ENCODE measurements at places on chromosomes 3 and 15.

DNA sequence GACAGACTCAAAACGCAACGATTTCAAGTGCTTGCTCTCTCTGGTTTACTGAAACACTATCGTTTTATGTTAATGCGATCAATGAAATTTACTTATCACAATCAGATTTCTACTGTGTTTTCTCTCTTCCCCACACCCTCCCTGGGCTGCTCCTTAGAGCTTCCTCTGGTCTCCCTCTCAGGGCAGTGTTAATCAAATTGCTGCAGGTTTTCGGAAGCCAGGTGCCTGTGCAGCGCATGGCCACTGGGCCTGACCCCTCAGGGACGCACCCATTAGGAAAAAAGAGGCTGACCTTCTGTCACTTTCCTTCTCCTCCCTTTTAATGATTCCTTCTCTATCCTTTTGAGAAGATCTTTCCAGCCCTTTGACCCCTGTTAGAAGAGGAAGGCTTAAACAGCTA is 134.5 kb upstream of the ONECUT1 start:
- DNase-seq = no peak

GRCh38 chr3:29609328-29609811 is 328.5 kb downstream of the RBMS3 start:
- DNase-seq = no peak

DNA sequence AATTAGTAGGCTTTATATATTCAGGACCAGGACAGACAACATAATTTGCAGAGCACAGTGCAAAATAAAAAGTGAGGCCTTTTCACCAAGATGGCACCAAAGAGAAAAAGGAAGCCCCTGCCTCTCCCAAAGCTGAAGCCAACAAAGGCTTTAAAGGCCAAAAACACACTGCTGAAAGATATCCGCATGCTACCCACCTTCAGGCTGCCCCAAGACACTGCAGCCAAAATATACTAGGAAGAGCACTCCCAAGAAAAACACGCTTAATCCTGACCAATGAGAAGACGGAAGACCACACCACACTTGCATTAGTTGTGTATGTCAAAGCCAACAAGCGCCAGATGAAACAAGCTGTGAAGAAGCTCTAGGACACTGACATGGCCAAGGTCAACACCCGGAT is 38.0 kb downstream of the PIK3CB start:
- DNase-seq = no peak

GRCh38 chr15:92921215-92922131 is 21.3 kb downstream of the CHD2 start:
- DNase-seq = no peak

DNA sequence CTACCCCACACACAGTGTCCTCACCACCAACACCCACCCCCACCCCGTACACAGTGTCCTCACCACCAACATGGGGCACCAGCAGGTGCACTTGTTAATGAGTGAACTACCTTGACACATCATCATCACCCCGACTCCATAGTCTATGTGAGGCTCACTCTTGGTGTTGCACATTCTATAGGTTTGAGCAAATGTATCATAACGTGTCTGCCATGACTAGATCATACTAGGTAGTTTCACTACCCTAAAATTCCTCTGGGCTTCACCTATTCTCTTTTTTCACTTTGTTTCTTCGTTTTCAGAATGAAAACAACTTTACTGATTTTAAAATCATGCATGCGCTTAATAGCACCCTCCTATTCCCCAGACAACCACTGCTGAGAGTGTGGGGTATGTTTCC is 102.6 kb upstream of the SLC6A6 start:
- no peak for DNase-seq

DNA sequence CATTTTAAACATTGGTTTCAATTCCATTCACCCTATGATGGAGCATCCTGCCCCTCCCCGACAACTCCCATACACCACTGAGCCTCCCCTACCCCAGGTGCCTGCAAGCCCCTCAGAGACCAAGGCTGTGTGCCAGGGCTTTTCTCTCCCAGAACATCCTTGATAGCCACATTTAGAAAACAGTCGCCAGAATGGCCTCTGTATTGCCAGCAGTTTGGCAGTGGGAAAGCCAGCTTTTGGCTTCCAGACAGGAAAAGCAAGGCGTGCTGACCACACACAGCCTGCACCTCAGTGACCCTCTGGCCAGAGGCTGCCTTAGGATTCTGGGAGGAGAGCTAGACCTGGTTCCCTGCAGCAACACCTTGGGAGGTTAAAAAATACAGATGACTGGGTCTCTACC is 18.2 kb upstream of the HRH1 start:
- no peak for DNase-seq

DNA sequence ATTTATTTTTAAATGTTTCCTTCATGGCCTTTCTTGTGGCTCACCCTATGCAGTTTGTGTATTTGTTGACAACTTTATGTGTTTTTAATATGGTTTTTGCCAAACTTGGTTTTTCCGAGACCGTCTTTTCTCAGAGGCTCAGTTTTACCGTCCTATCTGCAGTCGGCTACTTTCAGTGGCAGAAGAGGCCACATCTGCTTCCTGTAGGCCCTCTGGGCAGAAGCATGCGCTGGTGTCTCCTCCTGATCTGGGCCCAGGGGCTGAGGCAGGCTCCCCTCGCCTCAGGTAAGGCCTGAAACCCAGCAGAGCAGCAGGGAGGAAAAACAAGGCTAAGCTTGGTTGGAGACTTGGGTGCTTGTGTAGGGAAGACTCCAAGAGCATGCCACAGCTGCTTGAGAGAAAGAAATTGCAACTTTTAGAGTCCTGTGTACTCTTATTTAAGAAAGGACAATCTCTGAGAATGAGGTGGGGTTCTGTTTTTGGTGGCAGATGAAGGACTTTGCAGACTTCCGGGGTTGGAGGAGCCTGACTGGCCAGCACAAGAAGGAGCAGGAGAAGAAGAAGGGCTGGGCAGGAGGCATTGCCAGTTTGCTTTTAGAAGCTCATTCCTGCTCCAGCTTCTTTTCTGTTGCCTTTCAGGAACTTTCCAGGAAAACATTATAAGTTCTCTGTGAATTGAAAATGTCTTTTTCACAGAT is at the start of gene TIGIT:
TIGIT (plus strand) TSS at position 191 of the 698 bp plus-strand sequence; CDS start at position 225, 34 bp downstream.
- no peak for DNase-seq

- no peak for DNase-seq
Measured at GRCh38 chr15:99202176-99202552, 47.2 kb downstream of the TTC23 start.

DNA sequence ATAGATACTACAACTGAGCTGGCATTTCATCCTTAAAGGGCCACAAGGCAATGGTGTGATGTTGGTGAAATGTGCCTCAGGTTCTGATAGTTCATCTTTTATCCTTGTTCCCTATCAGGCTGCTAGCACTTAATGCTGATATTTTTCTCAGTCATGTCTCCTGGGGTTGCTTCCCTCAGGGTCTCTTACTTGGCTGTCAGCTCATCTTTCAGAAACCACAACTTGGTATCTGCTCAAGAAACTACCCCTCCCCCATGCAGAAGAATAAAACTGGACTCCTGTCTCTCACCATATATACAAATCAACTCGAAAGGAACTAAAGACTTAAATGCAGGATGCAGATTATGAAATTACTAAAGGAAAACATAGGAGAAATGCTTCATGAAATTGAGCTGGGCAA is 308.1 kb downstream of the CHST2 start:
- no peak for DNase-seq

DNA sequence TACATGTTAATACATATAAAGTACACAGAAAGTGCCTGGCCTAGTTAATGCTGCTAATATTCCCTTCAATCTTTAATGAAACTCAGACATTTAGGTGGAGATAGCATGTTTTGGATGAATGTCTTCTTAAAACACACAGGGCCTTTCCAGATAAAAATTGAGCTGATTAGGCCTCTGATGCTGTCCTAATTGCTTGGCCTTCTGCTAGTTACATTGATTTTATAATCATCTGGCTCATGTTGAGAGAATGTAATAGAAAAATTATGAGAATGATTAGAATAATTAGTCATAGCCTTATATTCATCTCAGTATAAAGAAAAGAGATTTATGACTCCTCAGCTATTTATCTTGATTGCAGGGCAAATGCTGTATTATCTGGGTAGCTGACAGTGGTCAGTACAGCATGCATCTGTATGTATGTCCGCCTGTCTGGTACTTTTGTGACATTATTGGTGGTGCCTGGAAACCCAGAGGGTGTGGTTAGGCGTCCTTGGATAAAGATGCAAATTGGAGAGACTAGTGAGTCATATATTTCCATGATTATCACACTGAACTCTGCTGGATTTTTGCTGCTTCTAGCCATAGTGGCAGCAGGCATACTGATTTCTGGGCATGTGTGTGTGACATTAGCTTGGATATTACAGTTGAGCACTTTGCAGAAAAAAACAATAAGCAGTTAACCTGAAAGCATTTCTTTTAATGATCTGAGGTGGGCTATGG is 120.8 kb downstream of the FEZF2 start:
- no peak for DNase-seq

All from caudate nucleus (tissue), 63 donors.